ENCODE measurements at places on chromosomes 11 and 22. TPM values are rescaled to one million over a fixed set of nuclear protein-coding genes. Genes with fewer than 3 reads are reported as not detected.

DNA sequence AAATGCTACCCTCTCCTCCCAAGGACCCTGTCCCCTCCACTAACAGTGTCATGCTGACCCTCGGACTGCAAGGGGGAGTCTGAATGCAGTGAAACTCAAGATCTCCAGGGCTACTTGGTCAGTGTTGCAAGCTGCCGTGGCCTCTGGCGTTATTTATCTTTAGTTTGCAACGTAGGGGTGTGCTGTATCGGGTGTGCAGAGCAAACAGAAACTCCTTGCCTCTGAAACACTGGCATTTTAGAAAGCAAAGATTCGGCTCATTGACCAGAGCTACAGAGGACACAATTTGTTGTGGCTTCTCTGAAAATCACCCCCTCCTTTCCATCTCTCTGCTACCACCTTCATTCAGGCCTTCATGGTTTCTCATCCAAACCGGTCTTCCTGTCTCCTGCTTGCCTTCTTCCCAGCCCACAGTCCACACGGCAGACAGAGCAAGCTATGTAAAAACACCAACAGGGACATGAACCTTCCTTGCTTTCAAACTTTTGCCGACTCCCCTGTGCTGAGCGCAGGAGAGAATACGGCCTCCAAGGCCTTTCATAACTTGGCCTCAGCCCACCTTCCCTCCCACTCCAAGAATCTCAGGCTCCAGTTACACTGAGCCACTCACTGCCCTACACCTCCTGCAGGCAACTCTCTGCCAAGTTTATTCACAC is 14.9 kb downstream of the FZD4 start:
- DNase-seq: peak; percentile 85

GRCh38 chr11:116328391-116328790 is 444.4 kb downstream of the BUD13 start:
- no peak for DNase-seq

GRCh38 chr22:34080433-34080832 is 160.2 kb upstream of the LARGE1 start:
- DNase-seq: no peak

- no peak for DNase-seq
These were observed 39.3 kb upstream of the PICALM start for GRCh38 chr11:86108191-86108590.

- no peak for DNase-seq
These were observed 13.5 kb downstream of the KCNJ1 start for GRCh38 chr11:128853559-128853958.

DNA sequence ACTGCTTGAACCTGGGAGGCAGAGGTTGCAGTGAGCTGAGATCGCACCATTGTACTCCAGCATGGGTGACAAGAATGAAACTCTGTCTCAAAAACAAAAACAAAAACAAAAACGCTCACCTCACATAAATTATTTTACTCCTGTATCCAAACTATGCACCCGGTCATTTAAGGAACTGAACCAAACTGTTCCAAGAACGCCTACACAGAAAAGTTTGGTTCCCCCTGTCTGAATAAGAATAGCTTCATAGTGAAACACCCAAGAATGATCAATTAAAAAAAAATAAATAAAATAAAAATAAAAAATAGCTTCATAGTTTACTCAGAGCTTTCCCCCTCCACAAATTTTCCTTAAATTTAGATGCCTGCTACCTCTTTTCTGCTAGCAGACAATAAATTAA is 13.7 kb downstream of the NUP98 start:
- no peak for DNase-seq

MARK2 gene
- total RNA-seq: 37.2 TPM

IRF7 gene
- 75.4 TPM for total RNA-seq
